NCI-H774 (cell line): ENCODE measurements at places on chromosomes 4 and X.

- no peak for DNase-seq
These were observed 137.4 kb upstream of the STIM2 start for GRCh38 chr4:26723216-26723615.

GRCh38 chr4:113958766-113959538 is 20.5 kb downstream of the ARSJ start:
- DNase-seq: peak; percentile 74

DNA sequence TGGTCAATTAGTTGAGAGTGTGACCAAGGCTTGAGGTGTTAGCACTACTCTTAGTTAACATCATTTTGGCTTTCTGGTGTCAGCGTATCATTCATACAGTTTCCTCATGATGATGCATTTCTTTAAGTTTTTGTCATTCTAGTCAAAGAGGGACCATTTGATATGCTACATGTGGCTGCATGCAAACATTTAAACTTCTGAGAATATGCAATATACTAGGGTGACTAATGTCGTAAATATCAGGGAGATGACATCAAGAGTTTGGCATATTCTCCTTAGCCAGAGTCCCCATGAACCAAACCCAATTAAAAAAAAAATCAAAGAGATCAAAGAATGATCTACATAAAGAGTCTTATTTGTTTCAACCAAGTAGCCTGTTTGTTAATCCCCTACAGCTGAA is 537.4 kb upstream of the PCDH7 start:
- no peak for DNase-seq

DNA sequence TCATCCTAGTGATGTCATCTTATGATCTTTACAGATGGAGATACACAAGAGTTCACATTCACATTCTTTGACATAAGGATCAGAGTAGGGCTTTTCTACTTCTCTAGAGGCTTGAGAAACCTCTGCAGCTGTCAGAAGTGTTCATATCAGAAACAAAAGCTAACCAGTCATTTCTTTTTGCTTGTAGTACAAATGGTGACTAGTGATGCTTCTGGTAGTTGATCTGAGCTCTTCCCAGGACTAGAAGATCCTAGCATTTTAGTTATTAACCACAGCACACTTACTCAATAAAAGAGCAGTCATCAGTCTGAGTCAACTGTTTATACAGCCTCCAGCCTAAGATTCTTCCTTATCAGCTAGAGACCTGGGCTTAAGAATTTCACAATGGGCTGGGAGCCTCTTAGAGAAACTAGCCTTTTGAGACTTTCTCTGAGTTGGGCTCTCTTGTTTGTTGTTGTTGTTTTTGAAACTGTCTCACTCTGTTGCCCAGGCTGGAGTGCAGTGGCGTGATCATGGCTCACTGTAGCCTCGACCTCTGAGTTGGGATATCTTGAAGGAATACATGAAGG is 84.1 kb downstream of the TMEM164 start:
- no peak for DNase-seq

- DNase-seq: no peak
These were observed 65.6 kb downstream of the ASB9 start for GRCh38 chrX:15204130-15204751.

GRCh38 chr4:25844961-25845712 is 17.7 kb downstream of the SEL1L3 start:
- no peak for DNase-seq

GRCh38 chr4:3765271-3766035 is 732 bp upstream of the ADRA2C start:
- DNase-seq: no peak

DNA sequence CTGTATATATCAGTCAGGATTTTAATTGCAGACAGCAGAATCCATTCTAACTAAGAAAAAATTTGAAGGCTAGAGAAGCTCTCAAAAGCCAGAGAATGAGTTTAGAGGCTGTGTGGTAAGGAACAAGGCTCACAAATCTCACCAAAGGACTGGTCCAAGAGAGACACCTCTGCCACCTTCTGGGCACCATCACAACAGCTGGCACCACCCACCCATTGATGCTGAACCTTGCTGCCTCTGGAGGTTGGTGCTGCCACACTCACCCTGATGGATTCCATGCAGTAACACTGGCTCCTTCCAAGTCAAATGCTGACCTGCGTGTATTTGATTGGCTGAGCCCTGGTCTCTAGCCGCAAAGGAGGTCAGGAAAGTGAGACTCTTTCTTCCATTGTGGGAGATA is 100.8 kb downstream of the BEND2 start:
- DNase-seq: peak; percentile 1

DNA sequence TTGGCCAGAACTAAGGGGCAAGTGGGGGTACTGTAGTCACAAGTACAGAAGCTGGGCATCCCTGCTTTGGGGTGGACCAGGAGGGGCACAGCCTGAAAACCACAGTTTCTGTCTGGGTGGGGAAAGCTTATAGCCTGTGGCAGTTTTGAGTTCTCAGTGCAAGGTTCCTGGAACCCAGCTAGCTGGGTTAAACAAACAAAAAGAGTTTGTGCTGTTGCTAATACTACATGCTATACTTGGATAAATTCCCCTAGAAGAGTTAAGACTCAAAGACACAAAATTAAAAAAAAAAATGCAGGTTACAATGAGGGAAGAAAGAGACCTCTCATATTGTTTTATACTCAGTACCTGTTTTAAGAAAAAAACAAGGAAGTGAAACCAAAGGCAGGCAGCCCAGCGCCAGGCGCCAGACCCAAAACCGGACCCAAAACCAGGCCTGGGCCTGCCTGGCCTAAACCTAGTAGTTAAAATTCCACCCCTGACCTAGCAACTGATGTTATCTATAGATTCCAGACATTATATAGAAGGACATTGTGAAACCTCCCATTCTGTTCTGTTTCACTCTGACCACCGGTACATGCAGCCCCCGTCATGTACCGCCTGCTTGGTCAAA is 50.8 kb downstream of the SLC2A9 start:
- DNase-seq: no peak

DNA sequence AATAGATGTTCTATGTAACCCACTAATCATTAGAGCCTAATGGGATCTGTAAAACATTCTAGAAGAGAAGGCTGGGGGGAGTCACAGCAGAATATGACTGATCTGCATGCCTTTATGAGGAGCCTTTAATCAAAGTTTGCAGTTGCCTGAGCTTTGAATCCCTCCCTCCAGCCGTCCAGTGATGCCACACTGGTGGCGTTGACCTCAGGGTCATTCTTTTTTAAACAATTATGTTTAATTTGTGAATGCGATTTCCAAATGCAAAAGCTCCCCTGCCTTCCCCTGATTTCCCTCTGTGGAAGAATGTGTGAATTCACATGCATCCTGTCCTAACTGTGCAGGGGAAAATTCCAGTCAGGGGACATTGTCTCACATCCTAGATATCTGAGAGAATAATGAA is 199.7 kb upstream of the GPR101 start:
- no peak for DNase-seq

DNA sequence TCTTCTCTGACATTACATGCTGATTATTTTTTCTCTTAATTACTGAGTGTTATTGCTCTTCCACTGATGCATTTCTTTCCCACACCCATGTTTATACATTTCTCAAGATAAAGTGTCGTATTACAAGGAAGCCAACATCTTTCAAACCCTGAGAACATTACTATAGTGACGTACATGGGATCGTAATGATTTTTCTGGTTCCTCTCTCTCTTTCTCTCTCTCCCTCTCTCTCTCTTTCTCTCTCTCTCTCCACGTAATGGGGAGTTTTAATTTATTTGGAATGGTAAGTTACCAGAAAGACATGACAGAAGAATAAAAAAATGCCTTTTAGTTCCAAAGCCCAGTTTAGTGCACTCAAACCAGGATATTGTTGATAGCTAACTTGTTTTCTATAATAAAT is 40.4 kb upstream of the MAPK10 start:
- no peak for DNase-seq

GRCh38 chrX:135200297-135200696 is 29.1 kb upstream of the CT55 start:
- no peak for DNase-seq

- no peak for DNase-seq
These were observed 217.5 kb downstream of the GBA3 start for GRCh38 chr4:22910200-22910599.
